ENCODE measurements at places on chromosomes 3 and 15.

GRCh38 chr3:164465172-164465571 is 613.1 kb downstream of the SI start:
- no peak for DNase-seq

GRCh38 chr3:50405249-50405648 is 45.9 kb upstream of the TMEM115 start:
- no peak for DNase-seq

DNA sequence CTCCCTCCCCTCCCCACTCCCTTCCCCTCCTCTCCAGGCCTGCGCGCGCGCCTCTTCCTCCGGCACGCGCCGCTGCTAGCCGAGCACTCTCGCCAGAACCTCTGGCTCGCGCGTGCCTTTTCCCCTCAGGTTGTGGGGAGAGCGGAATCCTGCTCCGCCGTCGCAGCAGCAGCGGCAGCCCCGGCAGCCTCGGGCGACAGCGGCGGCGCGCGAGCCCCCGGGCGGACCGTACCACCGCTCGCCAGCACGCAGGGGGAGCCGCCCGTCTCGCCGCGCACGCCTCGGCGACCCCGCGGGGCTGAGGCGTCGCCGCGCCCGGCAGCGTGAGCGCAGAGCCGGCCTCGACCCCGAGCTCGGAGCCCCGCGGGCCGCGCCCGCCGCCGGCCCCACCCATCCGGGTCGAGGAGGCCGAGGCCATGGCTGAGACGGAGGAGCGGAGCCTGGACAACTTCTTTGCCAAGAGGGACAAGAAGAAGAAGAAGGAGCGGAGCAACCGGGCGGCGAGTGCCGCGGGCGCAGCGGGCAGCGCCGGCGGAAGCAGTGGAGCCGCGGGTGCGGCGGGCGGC is at the start of gene CDV3:
Gene CDV3 (plus strand): TSS at position 58 of the 566 bp plus-strand sequence. CDS start 359 bp downstream, at position 417.
- DNase-seq = no peak

DNA sequence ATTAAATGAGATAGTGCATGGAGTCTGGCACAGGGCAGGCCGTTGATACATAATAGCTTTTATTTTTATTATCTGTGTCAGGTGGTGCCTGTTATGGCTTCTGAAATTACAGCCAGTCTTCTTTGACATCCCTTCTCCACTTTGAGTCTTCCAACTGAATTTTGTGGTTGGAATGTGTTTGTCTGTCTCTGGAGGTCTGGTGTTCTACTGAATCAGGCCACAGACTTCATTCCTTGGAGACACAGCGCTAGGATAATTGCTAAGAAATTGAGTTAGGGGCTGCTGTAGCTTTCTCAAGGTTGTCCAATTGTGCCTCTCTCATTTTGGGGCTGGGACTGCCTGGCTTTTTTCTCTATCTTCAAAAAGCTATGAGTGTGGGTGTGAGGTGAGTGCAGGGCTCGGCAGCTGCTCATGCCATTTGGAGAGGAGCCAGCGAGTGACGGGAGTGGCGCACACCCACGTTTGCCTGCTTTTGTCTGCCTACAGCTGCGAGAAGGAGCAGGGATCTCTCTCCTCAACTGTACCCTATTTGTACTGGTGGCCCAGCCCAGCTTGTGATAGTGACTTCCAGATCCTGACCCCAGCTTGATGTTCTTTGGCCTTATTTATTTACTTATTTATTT is 49.8 kb upstream of the SYN2 start:
- no peak for DNase-seq

DNA sequence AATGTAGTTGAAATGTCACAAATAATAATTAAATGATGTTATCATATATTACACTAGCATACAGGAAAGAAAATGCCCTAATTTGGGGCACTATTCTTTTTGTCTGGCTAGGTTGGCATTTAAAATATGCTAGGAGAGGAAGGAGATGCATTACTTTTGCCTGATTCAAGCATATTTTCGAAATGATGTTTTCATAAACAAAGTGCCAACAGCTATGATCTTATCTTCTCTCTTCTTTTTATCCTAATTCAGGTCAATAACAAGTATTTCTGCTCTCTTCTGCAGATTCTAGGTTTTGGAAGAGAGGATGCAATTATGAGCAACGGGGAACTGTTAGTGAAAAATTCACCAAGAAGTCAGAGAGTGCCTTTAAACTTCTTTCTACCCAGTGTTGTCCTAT is 55.8 kb upstream of the NR2F2 start:
- DNase-seq = no peak

- no peak for DNase-seq
Measured at GRCh38 chr3:140748903-140749302, 71.0 kb downstream of the TRIM42 start.

DNA sequence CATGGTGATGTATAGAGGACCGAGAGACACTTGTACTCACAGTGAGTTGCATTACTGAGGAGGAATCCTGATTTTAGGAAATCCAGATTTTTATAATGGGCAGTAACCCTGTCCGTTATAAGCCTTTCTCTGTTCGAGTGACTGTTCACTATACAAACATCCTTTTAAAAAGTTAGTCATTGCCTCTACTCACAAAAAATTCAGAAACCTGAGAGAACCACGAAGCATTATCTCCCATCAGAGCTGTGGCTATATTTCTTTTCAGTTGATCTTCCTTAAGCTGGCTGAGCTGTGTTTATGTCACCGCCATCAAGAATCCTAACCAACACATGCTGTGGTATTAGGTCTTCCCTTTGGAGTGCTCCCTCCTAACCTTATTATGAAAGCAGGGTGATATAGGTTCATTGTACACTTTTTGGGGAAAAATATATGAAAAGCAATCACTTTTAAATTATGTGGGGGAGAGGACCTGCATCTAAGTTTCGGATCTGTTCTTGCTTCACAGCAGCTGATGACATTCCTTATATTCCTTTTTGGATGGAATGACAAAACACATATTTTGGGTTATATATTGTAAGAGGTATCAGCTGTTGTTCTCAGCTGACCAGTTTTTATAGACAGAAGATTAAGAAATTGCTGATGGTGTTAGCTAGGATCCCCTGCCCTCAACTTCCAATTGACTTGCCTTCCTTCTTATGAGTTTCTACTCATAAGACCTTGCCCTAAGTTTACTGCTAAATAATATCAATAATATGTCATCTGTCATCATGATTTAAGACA is 465.9 kb upstream of the RASGRP1 start:
- no peak for DNase-seq

GRCh38 chr3:106813742-106814141 is 563.5 kb upstream of the CCDC54 start:
- DNase-seq = no peak

GRCh38 chr15:92681141-92681631 is 25.6 kb upstream of the FAM174B start:
- DNase-seq = no peak

GRCh38 chr15:28989896-28990295 is 104.1 kb downstream of the APBA2 start:
- no peak for DNase-seq

DNA sequence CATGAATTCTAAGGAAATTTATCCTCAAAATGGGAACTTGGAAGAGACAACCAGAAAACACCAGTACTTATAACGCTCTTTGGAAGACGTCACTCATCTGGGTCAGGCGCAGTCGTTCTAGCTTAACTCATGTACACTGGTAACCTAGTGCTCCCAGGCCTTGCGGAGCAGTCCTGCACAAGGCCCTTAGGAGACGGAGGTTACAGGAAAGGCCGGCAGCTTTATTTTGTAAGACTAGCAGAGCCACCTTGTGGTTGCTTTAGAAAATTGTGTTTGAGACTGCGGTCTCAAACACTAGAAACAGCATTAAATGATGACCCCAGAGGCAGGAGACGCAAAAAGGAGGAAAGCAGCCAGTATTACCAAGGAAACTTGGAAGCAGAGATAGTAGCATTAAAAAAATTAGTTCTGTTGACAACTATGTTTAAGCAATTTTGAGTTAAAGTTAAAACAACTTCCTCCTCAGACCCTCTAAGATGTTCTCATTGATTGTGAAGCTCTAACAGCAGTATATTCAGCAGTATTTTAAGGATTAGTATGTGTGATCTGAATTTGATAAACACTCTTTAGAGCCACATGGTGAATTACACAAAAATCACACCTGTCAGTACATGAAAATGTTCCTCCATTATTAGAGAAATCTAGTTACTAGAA is 141.9 kb upstream of the C2CD4B start:
- DNase-seq = no peak

Data from stimulated activated CD4-positive, alpha-beta T cell treated with anti-CD3 and anti-CD28 coated beads, TNF-alpha, amount 100 ng/mL, for 4 hours (primary cell).